ENCODE measurements at places on chromosomes 13 and 19.

DNA sequence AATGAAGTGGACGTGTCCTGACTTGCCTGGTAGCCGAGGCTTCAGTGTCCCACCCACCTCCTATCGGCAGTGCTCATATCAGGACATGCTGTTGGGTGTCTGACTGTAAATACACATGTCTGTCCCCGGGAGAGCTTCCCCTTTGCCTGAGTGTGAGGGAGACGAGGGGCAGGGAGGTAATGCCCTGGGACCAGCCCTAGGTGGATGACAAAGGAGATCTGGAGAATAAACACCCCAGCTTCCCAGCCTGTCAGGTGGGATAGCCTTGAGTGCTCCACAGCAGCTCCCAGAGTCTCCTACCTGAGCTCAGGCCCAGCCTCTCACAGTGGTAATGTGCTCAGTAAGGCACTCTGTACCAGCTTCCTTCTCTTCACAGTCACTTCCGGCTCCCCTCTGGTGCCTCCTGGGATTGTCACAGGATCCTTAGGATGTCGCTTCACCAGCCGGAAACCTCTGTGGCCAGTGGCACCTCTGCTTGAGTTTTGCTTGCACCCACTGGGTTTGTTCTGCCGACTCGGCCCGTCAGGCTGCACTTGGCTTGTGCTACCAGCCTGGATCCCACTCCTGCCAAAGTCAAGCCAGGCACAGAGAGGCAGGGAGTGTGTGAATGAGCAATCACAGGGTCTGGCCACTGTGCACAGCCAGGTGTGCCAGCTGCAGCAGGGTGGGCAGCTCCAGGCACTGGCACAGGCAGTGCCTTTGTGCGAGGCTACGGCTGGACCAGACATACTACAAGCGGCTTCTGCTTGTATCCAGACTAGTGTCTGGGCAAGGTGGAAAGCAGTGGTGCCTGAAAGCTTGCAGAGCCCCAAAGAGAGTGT lies 54.4 kb upstream of the RGCC start:
- DNase-seq: no peak

DNA sequence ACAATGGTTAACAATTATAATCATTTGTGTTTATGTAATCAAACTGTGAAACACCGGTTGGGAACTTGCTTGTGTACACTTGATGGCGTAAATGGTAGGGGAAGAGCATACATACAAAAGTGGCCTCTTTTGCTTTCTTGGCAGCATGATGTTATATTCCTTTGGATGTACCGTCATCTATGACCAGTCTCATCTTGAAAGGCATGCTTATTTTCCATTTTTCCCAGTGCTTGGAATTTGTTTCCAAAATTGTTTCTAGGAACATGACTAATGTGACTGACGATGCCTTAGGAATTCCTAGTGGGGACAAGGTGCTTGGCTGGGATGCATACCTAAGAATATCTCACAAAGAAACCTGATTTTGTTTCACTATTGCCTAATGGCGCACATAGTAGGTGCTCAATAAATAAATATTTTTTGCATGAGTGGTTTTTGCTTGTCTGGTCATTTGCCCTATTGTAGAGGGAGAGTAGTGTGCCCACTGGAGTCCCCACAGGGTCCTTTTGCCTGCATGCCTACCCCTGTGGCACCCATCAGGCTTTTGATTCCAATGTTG lies 45.5 kb downstream of the SAE1 start:
- DNase-seq: no peak

GRCh38 chr13:38590796-38591507 lies 95.9 kb upstream of the FREM2 start:
- DNase-seq: no peak

GRCh38 chr19:42332059-42332458 lies 6.6 kb downstream of the MEGF8 start:
- DNase-seq: no peak
